ENCODE measurements at places on chromosomes 3 and 15. TPM values are rescaled to one million over a fixed set of nuclear protein-coding genes. Genes with fewer than 3 reads are reported as not detected.
A peak's percentile ranks its signal among the peaks of the same experiment; 100 is the strongest.

DNA sequence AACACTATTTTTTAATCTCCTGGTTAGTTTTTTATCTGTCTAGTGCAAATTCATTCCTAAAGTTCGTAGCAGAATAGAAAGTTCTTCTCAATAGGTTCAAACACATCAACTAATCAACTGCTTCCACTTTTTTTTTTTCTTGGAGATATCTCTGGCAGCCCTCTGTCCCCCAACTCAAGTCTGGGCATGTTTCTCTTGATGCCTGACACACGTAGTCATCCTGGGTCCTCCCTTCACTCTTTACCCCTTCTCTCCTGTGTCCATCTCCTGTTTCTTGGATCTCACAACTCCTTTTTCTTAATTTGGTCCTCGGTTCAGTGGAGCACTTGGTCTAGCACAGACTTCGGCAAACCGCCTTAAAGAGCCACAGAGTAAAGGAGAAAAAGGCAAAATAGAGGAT, 14.4 kb downstream of the TNFAIP8L3 start:
- peak; percentile 40 for DNase-seq

- DNase-seq = no peak
Observed at GRCh38 chr3:139811331-139811730, 123.7 kb upstream of the CLSTN2 start.

GRCh38 chr3:140292170-140292569, 357.2 kb downstream of the CLSTN2 start:
- DNase-seq = peak; percentile 33

GRCh38 chr3:23435904-23436303, 232.8 kb downstream of the UBE2E2 start:
- no peak for DNase-seq

GRCh38 chr15:66951531-66952320, 113.7 kb upstream of the SMAD3 start:
- DNase-seq = no peak

SLC12A8 gene
- total RNA-seq = 8.5 TPM

GRCh38 chr3:189338366-189338765, 166.6 kb downstream of the TPRG1 start:
- DNase-seq = no peak

DNA sequence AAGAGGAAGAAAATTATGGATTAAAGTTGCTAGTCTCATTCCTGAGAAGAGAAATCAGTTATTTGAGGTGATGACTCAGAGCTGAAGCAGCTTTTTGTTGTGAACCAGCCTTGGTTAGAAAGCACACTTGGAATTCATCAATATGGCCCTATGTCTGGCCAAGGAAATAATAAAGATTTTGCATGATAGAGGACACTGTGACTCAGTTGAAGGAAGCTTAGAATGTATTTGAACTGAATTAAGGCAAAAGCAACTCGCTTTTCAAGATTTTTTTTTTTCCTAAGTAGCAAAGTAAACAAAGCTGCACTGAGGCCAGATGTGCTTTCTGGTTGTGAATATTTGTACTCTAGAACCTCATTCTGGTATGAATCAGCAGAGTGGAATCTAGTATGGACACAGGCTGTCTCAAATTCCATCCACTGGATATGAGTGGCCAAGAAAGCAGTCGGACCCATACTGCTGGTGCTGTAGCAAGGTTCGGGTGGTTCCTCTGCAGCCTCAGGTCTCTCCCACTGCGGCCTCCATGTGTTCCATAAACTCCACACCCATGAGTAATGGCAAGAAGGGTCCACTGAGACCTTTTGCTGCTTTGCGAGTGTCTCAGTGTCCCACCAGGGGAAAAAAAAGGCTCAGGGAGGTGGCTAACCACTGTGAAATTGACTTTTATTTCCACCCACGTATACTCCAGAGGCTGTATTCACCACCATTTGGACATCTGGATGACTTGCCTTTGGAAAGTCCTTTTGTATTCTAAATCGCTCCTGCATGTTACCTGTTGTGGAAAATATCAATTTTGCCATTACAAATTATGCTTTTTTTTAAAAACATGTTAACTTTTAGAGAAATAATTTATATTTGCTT, 53.1 kb downstream of the TGFBR2 start:
- peak; percentile 69 for DNase-seq

GRCh38 chr3:76638006-76638405, 401.9 kb upstream of the ROBO2 start:
- DNase-seq = no peak

CD86 gene
- total RNA-seq = not detected

DNA sequence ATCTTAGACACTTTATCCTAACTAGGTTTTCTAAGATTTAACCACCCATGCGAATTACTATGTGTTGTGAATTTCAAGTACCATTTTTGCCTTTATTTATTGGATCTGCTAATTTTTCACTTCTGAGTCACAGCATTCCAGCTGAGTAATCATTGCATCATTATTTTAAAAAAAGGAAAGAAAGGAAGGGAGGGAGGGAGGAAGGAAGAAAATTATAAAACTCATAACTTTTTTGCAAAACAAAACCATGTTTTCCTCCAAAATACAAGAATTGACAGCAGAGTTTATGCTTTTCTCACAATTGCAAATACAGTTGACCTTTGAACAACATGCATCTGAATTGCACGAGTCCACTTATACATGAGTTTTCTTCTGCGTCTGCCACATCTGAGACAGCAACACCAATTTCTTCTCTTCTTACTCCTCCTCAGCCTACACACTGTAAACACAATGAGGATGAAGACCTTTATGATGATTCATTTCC, 651.4 kb upstream of the NECTIN3 start:
- DNase-seq = peak; percentile 69

GRCh38 chr3:171420667-171421066, 39.5 kb downstream of the TNIK start:
- DNase-seq = no peak

DNA sequence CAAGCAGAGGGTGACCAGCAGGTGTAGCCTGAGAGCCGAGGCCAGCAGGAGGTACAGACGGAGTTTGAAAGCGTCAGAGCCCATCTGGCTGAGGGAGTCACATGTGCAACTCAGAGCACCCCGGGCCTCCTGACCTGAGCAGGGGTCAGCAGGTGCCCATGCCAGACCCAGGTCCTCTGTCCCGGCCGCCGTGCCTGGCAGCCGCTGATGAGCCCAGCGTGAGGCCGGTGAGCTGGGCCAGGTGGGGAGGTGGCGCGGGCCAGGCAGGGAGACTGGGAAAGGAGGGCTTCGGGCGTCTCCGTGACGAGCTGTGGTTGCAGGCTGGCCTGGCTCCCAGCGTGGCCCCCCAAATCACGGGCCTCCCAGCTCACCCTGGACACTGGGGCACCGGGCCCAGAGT, 130.9 kb downstream of the CHSY1 start:
- DNase-seq = no peak

AP3B2 gene
- total RNA-seq = 6.1 TPM

SI gene
- not detected for total RNA-seq

CLRN1 gene
- total RNA-seq = not detected

- no peak for DNase-seq
Observed at GRCh38 chr3:191369616-191370010, 39.3 kb upstream of the UTS2B start.

GRCh38 chr3:43996379-43997301, 245.0 kb upstream of the TOPAZ1 start:
- DNase-seq = peak; percentile 63

ALDH1L1 gene
- 1.5 TPM for total RNA-seq

- no peak for DNase-seq
Observed at GRCh38 chr3:181239441-181239840, 249.9 kb upstream of the DNAJC19 start.

DNA sequence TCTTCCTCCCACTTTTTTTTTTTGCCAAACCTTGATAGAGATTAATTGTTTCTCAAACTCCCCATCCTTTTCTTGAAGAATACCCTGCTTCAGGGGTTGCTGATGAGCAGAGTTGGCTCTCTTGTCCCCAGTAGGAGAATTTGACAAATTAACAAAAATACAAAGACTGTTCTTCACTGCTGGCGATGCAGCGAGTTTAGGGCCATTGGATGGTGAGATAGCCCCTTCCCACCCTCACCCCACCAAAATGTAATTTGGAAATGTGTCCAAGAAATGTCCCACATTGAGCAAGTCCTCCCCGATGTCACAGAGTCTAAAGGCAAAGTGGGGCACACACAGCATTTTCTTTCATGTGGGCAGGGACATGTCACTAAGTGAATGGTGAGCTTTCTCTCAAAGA, 136.0 kb upstream of the RARB start:
- no peak for DNase-seq

- no peak for DNase-seq
Observed at GRCh38 chr15:35028235-35028984, 40.3 kb upstream of the ZNF770 start.

ACSBG1 gene
- not detected for total RNA-seq

SYNPR gene
- not detected for total RNA-seq

- no peak for DNase-seq
Observed at GRCh38 chr3:72368331-72368975, 479.8 kb downstream of the SHQ1 start.

DNA sequence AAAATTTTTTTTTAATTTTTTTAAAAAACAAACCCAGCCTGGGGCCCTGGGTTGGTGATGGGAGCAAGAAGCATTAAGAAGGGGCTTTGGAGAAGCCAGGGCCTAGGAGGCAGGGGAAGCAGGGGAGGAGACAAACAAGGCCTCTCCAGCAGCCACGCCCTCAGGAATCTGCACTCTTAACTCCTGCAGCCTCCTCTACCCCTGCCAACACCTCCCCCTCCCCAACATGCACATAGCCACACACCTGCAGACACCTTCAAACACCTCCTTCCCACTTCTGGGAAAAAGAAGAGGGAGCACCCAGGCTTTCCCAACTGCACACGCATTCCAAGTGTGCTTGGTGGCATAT, 2.7 kb upstream of the DCAF1 start:
- no peak for DNase-seq

- peak; percentile 30 for DNase-seq
Observed at GRCh38 chr3:126872701-126873342, 110.1 kb upstream of the PLXNA1 start.

TPRG1 gene
- total RNA-seq = 1.5 TPM

REC114 gene
- not detected for total RNA-seq

CCDC191 gene
- total RNA-seq = 5.2 TPM

PLA2G4D gene
- not detected for total RNA-seq

- no peak for DNase-seq
Observed at GRCh38 chr3:31449318-31449717, 83.4 kb upstream of the STT3B start.

GRCh38 chr3:37736624-37737023, 125.1 kb upstream of the CTDSPL start:
- no peak for DNase-seq

GRCh38 chr15:48592221-48592731, 53.2 kb downstream of the FBN1 start:
- no peak for DNase-seq

- no peak for DNase-seq
Observed at GRCh38 chr15:39286706-39287105, 294.2 kb upstream of the THBS1 start.

SKOR1 gene
- total RNA-seq = 0.17 TPM
